ENCODE measurements at places on chromosomes 6 and 20. TPM values are rescaled to one million over a fixed set of nuclear protein-coding genes. Genes with fewer than 3 reads are reported as not detected.

The CDYL gene
- polyA plus RNA-seq: 15.4 TPM

- no peak for DNase-seq
- peaks cover 26% of the 10 kb centered on the region for H3K4me1 ChIP-seq
- H3K27ac ChIP-seq: no peak overlapping the region
Measured at GRCh38 chr20:32292548-32292947, 15.1 kb downstream of the KIF3B start.

GRCh38 chr6:70739534-70739933 is 71.9 kb downstream of the SMAP1 start:
- H3K4me3 ChIP-seq: no peak overlapping the region
- DNase-seq: no peak
- H3K27me3 ChIP-seq: no peaks in the 10 kb centered on the region
- peaks cover 14% of the 10 kb centered on the region for H3K36me3 ChIP-seq
- no peak overlapping the region for H3K27ac ChIP-seq

- no peaks in the 10 kb centered on the region for H3K4me1 ChIP-seq
- H3K27me3 ChIP-seq: no peaks in the 10 kb centered on the region
- H3K36me3 ChIP-seq: no peaks in the 10 kb centered on the region
- DNase-seq: no peak
- H3K4me3 ChIP-seq: no peak overlapping the region
Measured at GRCh38 chr6:10073341-10073740, 341.5 kb downstream of the TFAP2A start.

DNA sequence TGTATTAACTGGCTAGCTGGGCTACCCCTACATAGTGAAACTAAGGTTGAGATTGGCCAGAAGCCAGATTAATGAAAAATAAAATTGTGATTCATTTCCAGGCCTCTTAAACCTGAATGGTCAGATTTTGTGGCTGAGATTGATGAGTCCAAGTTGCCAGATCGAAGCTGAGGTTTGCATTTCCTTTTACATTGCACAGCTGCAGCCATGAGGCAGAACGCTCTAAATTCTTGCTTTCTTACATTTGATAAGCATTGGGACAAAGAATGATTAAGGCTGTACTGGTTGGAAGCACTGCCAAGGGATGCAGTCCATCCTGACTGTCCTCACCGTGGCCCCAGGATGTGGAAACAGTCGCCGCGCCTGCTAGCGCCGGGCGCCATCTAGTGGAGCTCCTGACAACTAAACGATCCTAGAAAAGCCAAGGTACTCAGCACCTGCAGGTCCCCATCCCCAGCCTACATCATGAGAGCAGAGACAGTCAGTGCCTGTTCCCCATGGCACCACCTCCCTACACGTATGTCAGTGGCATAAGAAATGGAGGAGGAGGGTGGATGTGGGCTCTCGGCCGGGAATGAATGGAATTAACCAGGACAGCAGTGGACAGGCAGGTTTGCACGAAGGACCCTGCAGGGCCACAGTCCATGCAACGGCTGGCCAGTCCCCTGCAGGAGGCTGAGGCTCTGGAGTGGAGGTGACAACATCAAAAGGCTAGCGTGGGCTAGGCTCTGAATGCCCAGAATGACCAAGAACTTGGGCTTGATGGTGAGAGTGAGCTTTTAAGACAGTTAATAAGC is 19.0 kb downstream of the PXDC1 start:
- peak; percentile 67 for DNase-seq
- H3K4me3 ChIP-seq: no peak overlapping the region
- no peak overlapping the region for H3K27ac ChIP-seq
- no peaks in the 10 kb centered on the region for H3K27me3 ChIP-seq

The ZKSCAN4 gene
- 7.8 TPM for polyA plus RNA-seq

DNA sequence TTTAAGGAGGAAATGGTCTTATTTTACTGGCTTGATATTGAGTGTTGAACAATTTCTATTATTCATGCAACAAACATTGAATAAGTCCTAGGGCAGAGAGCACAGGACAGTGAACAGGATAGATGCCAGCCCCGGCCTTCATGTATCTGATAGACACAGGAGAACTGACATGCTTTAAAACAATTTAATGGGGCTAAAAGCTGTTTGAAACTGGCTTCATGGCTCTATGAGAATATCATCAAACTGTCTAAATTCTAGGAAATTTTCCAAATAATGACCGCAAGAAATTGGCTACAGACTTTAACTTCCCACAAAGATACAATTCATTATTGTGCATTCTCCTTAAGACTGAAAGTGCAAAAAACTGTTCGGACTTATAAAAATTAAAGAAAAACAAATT is 69.0 kb downstream of the ID4 start:
- H3K27ac ChIP-seq: no peak overlapping the region
- DNase-seq: no peak
- no peaks in the 10 kb centered on the region for H3K27me3 ChIP-seq

GRCh38 chr6:147821295-147821897 is 312.9 kb downstream of the SAMD5 start:
- no peak for DNase-seq
- no peaks in the 10 kb centered on the region for H3K4me1 ChIP-seq
- no peaks in the 10 kb centered on the region for H3K27me3 ChIP-seq
- no peak overlapping the region for H3K27ac ChIP-seq

DNA sequence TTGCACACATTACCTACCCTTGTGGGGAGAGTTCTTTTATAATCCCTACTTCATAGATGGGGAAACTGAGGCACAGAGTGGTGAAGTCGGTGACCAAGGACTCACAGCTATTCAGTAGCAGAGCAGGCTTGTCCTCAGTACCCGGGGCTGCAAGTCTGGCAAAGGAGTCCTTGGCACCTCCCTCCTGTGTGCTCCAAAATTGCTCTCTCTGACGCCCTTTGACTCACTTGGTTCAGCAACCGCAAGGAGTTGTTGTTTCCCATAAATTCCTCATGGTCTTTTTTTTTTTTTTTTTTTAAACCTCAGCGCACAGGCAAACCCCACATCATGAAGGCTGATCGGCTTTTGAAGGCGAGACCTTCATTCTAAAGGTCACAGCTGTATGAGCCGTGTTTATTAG is 143.2 kb downstream of the CEBPB start:
- peaks cover 29% of the 10 kb centered on the region for H3K4me1 ChIP-seq
- no peak overlapping the region for H3K27ac ChIP-seq
- H3K36me3 ChIP-seq: no peaks in the 10 kb centered on the region
- peak; percentile 53 for DNase-seq
- no peaks in the 10 kb centered on the region for H3K27me3 ChIP-seq
